Spleen (tissue), 13 donors: ENCODE measurements at places on chromosomes 2 and 18. TPM values are rescaled to one million over a fixed set of nuclear protein-coding genes. Genes with fewer than 3 reads are reported as not detected.

DNA sequence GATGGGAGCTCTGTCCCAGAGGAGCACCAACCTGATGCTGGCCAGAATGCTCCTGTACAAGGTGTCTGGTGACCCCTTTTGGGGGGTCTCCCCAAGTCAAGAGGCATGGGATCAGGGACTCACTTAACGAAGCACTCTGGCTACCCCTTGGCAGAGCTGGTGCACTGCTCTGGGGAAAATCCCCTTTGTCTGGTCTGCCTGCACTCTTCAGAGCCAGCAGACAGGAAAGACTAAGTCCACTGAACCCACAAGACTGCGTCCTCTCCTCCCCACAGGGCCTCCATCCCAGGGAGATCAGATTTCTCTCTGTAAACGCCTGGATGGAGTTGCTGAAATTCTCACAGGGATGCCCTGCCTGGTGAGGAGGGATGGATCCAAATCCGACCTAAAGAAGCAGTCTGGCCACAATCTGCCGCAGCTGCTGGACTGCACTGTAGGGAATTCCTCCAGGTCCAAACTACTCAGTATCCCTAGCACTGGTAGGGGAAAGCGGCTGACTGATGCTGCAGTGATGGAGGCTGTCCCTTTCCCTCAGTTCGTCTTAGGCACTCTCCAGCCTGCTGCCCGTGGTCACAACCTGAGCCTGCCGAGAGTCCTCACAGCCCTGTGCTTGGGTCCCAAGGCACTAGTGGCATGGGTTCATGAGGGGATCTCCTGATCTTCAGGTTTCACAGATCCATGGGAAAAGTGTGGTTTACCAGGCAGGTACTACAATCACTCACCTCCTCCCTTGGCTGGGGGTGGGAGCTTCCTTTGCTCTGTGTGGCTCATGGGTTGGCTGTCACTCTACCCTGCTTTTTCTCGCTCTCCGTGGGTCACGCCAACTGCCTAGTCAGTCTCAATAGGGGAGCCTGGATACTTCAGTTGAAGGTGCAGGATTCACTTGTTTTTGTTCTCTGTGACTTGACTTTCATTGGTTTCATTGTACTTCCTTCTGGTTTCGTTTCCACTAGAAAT lies 98.6 kb downstream of the SLC4A10 start:
- DNase-seq, result no peak

GRCh38 chr2:20626392-20626697 lies 24.6 kb downstream of the HS1BP3 start:
- peak; percentile 45 for DNase-seq

- DNase-seq, result no peak
Observed at GRCh38 chr2:158046121-158046880, 55.4 kb upstream of the UPP2 start.

Gene MAL
- total RNA-seq, result 10.3 TPM

- DNase-seq, result no peak
Observed at GRCh38 chr2:136217996-136218395, 100.0 kb upstream of the CXCR4 start.

DNA sequence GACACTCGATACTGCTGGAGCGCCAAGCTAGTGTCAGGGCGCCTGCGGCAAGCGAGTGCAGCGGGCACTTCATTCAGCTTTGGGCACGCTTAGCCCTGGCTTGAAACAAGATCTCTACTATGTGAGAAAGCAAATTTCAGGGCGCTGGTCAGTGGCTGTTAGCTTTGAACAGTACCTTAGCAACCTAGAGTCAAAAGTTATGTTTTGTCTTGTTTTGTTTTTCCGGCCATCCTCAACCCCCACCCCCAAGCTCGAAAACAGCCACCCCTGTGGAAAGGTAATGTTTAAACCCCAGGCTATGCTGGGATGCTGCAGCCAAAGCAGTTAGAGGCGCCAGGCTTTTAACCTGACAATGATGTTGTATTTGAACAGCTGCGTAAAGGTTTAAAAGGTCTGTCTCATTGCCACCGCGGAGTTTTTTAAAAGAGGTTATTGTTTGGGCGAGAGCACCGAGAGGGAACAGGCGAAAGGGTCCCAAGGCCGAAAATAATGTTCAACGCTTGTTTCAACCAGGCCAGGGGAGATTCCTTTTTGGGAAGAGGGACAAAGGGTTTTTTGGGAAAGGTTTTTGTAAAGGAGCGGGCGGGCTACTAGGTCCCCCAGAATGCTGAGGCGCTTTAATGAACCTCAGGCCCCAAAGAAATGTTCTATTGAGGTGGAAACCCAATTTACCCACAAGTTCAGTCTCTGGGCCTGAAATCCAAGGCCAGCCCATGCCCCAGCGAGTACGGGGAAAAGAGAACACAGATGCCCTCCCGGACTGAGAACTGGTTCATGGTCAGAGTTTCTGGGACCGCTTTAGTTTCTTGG lies 2.3 kb upstream of the HOXD10 start:
- DNase-seq, result no peak

Gene LYPD1
- 1.0 TPM for total RNA-seq

DNA sequence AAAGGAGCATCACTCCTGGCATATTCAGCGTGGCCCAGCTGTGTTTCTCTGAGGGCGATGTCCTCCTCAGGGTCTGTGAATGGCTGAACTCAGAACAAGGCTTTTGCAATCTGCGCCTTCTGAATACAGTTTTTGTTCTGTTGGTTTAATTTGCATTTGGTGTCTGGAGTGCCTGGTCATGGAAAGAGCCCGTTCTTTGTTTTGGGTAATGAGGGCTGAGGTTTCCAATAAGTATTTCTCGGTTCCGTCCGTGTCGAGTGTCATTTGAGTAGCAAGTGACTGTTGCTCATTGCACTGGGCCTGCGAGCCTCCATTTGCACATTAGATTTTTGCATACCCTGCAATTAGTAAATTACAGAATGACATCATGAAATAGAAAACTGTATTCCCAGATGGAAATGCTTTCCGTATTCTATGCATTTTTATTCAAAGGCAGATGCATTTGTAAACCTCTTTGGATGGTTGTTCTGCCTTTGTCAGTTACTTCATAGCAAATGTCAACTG lies 57.3 kb downstream of the NEDD4L start:
- no peak for DNase-seq

Gene ITGA4
- 176 TPM for total RNA-seq

Gene AKAIN1
- not detected for total RNA-seq

- DNase-seq, result peak; percentile 51
Observed at GRCh38 chr18:37261246-37261840, 304.3 kb downstream of the CELF4 start.

DNA sequence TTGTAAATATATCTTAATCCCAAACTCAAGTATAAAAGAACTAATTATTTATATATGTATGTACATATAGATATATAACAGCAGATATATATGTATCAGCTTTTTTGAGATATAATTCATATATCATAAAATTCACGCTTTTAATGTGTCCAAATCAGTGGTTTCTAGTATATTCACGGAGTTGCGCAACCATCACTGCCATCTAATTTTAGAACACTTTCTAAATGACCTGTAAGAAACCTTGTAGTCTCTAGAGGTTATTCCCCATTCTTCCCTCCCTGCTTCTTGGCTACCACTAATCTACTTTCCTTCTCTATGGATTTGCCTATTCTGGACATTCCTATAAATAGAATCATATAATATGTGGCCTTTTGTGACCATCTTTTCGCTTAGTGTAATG lies 163.5 kb upstream of the TCF4 start:
- no peak for DNase-seq

DNA sequence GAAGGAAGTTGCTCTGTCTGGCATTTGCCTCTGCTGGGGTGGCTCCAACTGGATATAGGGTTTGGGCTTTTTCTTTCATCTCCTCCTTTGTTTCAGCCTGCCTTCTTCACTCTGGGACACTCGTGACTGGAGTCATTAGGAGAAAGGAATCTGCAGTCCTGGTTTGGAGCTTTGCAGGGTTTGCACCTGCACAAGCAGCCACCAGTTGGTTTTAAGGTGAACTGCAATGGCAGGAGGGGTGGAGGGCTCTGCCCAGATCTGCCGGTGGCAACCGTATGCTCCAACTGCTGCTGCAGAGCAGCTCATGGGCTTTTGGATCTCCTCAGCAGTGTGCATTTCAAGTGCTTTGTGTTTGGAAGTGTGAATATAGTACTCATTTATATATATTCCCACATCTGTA lies 131.3 kb upstream of the MGAT5 start:
- DNase-seq, result no peak

Gene ABHD3
- total RNA-seq, result 26.7 TPM

GRCh38 chr2:18490901-18491300 lies 69.6 kb downstream of the RDH14 start:
- no peak for DNase-seq

- DNase-seq, result peak; percentile 61
Observed at GRCh38 chr2:236687296-236687965, 117.8 kb downstream of the ACKR3 start.

Gene CPO
- not detected for total RNA-seq

- no peak for DNase-seq
Observed at GRCh38 chr18:45449418-45450227, 165.7 kb upstream of the SLC14A2 start.

DNA sequence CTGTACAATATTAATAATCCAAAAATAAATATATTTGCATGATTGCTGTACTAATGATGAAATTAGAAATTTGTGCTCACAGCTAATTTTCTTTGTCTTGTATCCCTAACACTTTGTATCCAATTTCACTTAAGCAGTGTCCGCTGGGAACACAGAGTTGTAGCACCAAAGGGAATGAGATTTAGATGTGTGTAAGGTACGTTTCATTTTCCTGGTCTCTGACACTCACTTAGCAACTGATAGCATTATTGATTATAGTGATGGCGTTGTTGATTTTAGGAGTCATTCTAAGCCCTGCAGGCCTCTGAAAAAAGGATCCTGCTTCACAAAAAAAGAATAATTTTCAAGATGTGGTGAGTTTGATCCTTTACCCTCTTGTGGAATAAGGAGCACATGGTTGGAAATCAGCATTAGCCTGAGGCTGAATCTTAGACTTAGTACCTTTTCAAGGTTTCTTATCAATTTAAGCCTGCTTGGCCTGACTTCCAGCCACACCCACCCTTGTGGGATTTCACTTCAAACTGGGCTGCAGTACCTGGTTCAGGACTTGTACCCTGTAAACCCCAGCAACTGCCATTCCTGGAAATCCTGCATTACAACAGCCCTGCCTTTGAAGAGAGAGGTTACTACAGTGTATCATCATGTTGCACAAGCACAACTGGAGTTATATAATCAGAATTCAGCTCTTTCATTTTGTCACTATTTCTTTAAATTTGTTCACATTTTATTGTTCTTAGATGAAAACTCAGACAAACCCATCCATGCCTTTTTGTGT lies 116.2 kb downstream of the RND3 start:
- no peak for DNase-seq

DNA sequence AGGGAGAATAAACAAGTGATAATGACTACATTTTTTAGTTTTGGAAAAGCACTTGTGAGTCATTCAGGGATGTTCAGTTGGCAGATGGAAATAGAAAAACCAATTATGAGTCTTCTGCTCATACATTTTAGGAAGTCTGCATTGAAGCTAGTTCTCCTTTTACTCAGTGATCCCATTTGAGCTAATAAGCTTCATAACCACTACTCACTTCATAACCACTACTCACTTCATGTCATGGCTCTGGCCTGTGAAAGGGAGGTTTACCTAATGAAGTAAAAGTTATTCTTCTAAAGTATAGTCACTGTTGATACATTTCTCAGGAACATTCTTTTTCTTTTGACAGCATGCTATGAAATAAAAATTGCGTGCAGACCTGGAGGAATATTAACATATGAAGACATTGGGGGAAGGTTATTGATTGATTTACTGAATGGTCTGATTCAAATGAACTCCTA lies 948.7 kb downstream of the TSN start:
- DNase-seq, result no peak

GRCh38 chr2:20015482-20016083 lies 3.1 kb upstream of the MATN3 start:
- no peak for DNase-seq

- no peak for DNase-seq
Observed at GRCh38 chr18:32920796-32921787, 148.3 kb upstream of the KLHL14 start.

DNA sequence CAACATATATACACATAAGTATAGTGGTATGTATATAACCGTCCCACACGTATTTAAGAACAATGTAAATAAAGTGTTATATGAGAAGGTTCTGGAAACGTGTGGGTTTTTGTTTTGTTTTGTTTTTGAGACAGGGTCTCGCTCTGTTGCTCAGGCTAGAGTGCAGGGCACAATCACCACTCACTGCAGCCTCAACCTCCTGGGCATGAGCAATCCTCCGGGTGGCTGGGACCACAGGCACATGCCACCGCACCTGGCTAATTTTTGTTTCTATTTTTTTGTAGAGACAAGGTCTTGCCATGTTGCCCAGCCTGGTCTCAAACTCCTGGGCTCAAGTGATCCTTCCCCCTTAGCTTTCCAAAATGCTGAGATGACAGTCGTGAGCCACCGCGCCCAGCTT lies 6.2 kb downstream of the ADAM17 start:
- no peak for DNase-seq

GRCh38 chr2:112959109-112959812 lies 18.5 kb upstream of the IL36G start:
- DNase-seq, result no peak

Gene CIDEA
- total RNA-seq, result not detected

DNA sequence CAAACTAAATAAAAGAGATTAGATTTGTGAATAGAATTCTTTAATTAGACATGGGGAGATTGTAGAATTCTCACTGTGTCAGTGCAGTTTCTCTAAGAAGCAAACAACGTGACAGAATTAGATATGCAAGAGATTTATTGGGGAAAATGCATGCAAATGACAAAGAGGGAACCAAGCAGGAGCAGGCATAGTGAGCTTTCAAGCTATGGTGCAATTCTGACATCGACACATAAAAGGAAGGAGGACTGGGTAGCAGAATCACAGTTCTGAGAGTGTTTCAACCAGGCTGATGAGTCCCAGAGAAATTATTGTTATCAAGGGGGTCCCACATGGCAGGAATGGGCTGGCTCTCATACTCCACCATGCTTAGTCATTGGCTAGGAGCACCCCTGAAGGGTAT lies 338.4 kb downstream of the FIGN start:
- no peak for DNase-seq

DNA sequence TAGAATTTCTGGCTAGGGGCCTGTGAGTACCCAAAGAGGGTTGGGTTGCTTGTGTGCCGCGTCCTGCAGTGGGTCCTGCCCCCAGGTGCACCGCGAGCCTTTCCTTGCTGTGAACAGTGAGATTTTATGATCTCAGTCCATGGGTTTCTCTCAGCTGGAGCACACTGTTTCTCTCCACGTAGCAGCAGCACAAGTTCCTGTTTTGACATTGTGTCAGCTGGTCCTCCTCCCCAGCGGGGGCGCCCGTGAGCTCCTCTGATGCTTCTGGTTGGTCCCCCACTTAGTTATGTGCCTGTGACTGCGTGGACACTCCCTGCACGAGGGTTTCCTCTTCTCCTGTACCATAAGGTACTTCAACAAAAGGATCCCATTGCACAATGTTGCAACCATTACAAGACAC lies 29.8 kb downstream of the TSHZ1 start:
- no peak for DNase-seq

Gene WNT6
- total RNA-seq, result 2.2 TPM

- DNase-seq, result no peak
Observed at GRCh38 chr2:210991107-210991506, 434.7 kb downstream of the CPS1 start.

- DNase-seq, result no peak
Observed at GRCh38 chr2:171835386-171835785, 58.7 kb downstream of the SLC25A12 start.

Gene UCN
- 2.1 TPM for total RNA-seq

GRCh38 chr2:236941551-236941950 lies 144.1 kb upstream of the COPS8 start:
- no peak for DNase-seq
